ENCODE measurements at places on chromosomes 7 and 10.

- DNase-seq, result no peak
Measured at GRCh38 chr7:105346593-105347322, 42.0 kb downstream of the SRPK2 start.

- no peak for DNase-seq
Measured at GRCh38 chr7:123348690-123349089, 148.9 kb upstream of the SLC13A1 start.

DNA sequence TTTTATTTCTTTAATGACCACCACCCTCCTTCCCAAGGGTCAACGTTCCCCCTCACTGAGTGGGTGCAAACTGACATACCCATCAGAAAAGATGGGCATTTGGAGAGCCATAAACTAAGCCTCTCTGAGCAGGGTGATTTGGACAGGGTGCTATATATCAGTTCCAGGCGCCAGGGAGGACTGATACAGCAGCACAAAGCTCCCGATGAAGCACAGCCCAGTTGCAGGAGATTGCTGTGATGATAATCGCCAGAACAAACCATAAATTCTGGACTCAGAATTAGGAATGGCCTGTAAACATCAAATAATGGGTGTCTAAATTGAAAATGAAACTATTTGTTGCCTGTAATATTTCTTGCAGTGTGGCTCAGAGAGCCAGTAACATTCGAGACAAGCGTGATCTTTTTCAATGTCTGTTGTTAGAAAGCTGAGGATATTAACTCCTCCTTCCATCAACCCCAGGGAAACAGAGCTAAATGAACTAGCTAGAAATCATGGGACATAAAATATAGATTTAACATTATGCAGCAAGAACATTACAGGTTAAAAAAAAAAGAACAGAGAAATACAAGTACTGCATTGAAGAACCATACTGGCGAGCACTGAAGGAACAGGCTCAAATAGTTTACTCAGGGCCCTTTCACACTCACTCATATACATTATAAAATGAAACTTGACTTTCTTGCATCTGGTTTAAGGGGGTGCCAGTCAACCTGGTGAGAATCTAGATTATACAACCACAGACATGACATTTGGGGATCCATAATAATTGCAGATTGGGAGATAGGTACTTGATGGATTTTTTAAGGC, 137.5 kb upstream of the LRRTM3 start:
- no peak for DNase-seq

DNA sequence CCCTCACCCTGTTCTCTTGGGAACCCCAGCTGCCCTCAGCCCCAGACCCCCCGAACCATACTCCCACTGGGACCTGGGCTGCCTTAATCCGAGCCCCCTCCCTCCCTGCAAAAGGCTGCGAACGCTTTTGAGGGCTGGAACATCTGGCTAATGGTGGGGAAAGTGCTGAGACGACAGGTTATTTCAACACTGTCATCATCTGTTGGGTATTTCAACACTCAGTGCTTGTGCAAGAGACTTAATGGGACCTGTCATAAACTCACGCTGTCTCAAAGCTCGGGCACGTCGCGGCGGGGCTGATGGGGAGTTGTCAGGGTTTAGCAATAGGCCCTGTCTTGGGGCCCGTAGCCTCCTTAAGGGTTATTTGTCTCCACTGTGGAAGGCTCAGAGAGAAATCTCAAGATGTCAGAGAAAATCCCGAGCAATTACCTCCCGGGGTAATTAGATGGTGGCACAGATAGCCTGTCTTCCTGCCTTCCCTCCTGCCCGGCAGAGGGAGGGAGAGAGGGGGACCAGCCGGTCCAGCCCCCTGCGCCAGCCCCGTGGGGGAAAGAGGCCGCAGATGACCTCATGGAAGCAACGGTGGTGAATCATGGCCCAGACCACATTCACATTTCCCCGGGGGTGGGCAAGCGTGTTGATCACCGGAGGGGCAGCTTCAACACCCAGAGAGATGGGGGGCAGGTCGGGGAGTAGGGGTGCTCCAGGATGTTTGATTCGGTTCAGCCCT, 88.7 kb upstream of the MYL10 start:
- no peak for DNase-seq

DNA sequence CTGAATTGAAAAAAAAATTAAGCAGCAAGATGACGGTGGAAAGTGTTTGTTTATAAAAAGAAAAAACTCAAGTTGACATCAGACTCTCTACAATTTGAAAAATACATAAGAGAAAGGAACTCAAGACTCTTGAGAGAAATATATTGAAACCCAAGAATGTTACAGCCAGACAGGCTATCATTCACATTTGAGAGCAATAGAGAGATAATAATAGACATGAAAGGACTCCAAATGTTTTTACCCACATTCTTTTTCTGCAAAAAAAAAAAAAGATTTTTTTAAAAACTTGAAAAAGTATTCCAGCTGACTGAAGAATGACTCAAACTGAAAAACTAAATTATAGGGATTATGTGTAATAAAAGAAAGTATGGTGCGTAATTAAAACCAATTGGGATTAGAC, 532.4 kb downstream of the INHBA start:
- no peak for DNase-seq

DNA sequence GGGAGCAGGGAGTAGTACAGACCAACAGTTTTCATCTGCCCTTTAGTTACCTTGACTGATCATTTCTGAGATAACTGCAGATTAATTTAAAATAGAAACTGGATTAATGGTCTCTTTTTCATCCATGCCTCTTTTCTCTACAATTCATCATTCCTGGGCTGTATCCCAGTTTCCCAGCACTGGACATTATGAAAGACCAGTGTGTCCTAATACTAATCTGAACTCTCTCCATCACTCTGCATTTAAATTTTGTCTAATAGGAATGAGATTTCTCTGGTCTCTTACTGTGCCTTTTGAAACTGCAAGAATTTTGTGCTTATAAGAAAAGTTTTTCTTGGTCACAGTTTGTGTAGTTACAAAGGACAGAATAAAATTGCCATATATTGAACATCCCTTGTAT, 12.7 kb downstream of the PLEKHA8 start:
- DNase-seq, result no peak

DNA sequence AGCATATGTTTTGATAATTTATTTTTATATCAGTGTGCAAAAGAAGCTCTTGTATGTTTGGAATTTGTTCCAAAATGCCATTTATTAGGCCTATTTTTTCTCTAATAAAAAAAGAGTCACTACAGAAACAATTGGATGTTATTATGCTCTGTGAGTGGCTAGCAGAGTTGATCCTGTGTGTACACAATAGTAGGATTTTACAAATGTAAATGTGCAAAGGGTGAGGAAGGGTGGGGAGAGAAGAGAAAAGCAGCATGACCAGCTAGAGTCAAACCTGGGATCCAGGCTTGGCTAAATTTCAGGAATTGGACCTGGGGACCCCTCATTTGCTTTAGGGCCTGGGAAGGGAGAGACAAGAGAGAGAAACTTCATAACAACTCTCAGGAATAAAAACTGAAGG, 32.5 kb downstream of the SEMA3A start:
- DNase-seq, result no peak

GRCh38 chr10:38979535-38979934, 885.4 kb downstream of the ZNF37A start:
- no peak for DNase-seq

All from ACHN (cell line).